Uterus (tissue), 4 donors: ENCODE measurements at places on chromosomes 7 and 10. TPM values are rescaled to one million over a fixed set of nuclear protein-coding genes. Genes with fewer than 3 reads are reported as not detected.

The SLC39A12 gene
- not detected for total RNA-seq

The RBM20 gene
- total RNA-seq, result 2.8 TPM

- H3K4me3 ChIP-seq, result peak overlapping the region; percentile 73
- H3K27ac ChIP-seq, result peak overlapping the region; percentile 76
- H3K36me3 ChIP-seq, result no peaks in the 10 kb centered on the region
- peak; percentile 68 for DNase-seq
- no peaks in the 10 kb centered on the region for H3K27me3 ChIP-seq
- no peaks in the 10 kb centered on the region for H3K4me1 ChIP-seq
Measured at GRCh38 chr7:142853739-142854371, 1.0 kb upstream of the EPHB6 start.

- peak overlapping the region; percentile 94 for H3K27ac ChIP-seq
- no peaks in the 10 kb centered on the region for H3K36me3 ChIP-seq
- H3K27me3 ChIP-seq, result no peaks in the 10 kb centered on the region
- peak; percentile 82 for DNase-seq
Measured at GRCh38 chr10:102917314-102917961, 656 bp upstream of the CNNM2 start.

- no peaks in the 10 kb centered on the region for H3K4me1 ChIP-seq
- no peak overlapping the region for H3K27ac ChIP-seq
- H3K27me3 ChIP-seq, result no peaks in the 10 kb centered on the region
- H3K4me3 ChIP-seq, result no peak overlapping the region
Measured at GRCh38 chr10:115989621-115990020, 283.4 kb downstream of the GFRA1 start.

DNA sequence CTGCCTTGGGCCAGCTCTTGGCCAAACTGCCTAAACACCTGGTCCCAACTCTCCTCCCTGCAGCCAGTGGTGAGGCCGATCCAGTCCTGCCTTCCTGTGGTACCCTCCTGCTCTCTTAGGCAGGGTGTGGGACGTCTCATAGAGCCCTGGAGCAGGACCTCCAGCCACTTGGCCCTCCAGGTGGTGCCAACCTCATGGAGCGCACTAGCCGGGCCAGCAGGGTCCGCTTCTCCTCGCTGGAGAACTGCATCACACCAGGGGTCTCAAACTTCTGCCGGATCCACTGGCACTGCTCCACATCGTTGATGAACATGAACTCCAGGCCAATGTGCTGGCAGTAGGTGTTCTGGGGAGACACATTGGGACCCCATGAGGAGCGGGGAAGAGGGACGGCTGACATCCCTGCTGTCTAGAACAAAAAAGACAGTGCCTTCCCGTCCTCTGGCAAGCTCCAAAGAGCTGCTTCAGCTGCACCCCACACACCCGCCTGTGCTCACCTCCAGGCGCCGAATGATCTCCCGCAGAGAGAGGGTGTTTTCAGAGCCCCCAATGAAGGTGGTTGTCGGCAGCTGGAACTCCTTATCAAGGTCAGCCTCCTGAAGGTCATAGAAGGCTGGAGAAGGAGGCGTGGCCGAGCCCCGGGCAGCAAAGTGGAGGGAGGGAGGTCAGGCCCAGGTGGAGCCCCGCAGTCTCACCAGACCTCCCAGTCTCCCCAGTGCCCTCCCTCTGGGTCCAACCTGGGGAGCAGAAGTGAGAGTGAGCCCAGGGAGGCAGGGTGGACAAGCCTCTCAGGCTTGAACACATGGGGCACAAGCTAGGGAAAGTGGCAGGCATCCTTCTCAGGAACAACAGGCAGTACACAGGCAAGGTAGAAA is 10.2 kb downstream of the OGDHL start:
- H3K4me1 ChIP-seq, result no peaks in the 10 kb centered on the region
- no peak for DNase-seq
- H3K27ac ChIP-seq, result no peak overlapping the region
- no peaks in the 10 kb centered on the region for H3K27me3 ChIP-seq
